Liver (tissue), 10 donors: ENCODE measurements at places on chromosomes 7 and 10. TPM values are rescaled to one million over a fixed set of nuclear protein-coding genes. Genes with fewer than 3 reads are reported as not detected.

The TMEM72 gene
- total RNA-seq: 0.33 TPM

The STAM gene
- total RNA-seq: 8.3 TPM

DNA sequence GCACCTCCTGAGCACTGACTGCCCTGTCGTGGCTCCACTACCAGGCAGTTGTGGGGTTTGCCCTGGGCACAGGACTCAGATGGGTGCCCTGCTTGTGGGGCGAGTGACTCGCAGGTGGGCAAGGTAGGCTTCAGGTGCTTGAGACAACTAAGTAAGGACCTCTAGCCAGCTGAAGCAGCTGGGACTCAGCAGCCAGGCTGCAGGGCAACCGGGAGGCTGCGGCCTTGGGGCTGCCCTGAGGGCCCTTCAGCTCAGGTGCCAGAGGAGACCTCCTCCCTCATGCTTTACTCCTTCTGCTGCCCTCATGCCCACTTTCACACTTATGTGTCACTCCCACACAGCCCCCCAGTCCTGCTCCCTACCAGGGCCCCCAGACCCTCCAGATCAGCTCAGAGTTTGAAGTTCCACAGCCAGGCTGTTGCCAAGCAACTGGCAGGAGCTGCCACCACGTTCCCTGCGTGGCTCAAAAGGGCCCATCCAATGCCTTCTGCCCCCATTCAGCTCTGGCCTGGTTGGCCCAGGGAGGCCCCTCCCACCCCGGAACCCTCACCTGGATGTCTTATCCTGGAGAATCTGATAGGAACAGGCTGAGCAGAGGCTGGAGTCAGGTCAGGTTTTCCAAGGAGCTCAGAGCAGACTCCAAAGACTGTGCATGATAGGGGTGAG, 10.0 kb downstream of the TLX1 start:
- no peak for DNase-seq
- H3K36me3 ChIP-seq: no peaks in the 10 kb centered on the region
- H3K4me3 ChIP-seq: no peak overlapping the region
- peaks cover 4% of the 10 kb centered on the region for H3K4me1 ChIP-seq
- H3K27me3 ChIP-seq: peaks cover 13% of the 10 kb centered on the region

DNA sequence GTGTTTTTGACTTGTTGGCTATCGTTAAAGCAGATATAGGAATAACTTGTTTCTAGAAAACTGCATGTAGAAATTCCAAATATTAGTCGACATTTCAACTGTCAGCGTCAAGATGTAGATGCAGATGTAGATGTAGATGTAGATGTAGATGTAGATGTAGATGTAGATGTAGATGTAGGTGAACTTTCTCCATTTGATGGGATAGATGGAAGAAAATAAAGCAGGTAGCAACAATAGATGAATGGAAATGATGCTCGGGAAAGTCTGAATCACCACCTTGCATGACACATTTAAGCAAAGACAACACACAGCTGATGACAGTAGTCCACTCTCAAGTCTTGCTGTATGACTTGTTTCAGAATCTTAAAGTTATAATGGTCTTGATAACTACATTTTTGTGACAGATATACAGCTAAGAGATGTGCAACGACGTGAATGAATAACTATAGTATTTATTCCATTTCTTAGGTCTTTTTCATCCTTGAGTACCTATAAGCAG, 53.5 kb downstream of the SND1 start:
- no peak overlapping the region for H3K4me3 ChIP-seq
- no peaks in the 10 kb centered on the region for H3K27me3 ChIP-seq
- DNase-seq: no peak
- no peak overlapping the region for H3K27ac ChIP-seq

The ATP6V0E2 gene
- 9.8 TPM for total RNA-seq

DNA sequence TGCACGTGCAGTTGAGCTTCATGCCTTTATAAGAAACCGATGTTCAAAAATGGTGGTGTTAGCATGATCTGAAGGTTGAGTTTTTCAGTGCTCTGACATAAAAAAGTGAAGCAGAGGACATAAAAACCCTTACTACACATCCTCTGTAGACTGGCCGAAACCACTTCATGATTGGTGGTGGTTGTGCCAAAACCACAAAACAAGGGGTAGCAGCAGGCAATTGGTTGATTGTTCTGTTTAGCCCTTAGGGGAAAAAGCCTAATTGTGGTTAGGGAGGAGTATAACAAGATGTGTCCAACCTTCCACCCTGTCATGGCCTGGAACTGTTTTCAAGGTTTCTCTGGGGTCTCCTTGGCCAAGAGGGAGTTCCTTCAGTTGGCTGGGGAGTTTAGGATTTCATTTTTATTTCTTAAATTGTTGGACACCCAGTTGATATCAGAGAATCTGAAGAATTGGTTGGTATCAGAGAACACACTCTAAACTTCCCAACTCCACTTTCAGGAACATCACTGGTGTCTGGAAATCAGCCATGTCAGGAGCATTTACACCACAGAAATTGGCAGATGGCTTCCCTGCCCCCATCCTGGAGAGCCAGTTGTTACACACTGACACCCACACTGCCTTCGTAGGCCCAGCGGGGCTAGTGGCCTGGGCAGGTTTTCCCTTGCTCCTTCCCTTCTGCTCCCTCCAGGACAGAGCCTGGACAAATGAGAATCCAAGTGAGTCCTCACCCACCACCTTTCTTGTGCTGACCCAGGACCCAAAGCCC, 18.8 kb downstream of the MRPS24 start:
- no peaks in the 10 kb centered on the region for H3K36me3 ChIP-seq
- H3K4me1 ChIP-seq: no peaks in the 10 kb centered on the region
- no peak for DNase-seq

GRCh38 chr10:110274647-110275046, 30.1 kb downstream of the SMNDC1 start:
- peaks cover 14% of the 10 kb centered on the region for H3K4me1 ChIP-seq
- H3K36me3 ChIP-seq: no peaks in the 10 kb centered on the region
- no peak for DNase-seq
- H3K4me3 ChIP-seq: no peak overlapping the region
- H3K27me3 ChIP-seq: no peaks in the 10 kb centered on the region

The XRCC2 gene
- 0.33 TPM for total RNA-seq

DNA sequence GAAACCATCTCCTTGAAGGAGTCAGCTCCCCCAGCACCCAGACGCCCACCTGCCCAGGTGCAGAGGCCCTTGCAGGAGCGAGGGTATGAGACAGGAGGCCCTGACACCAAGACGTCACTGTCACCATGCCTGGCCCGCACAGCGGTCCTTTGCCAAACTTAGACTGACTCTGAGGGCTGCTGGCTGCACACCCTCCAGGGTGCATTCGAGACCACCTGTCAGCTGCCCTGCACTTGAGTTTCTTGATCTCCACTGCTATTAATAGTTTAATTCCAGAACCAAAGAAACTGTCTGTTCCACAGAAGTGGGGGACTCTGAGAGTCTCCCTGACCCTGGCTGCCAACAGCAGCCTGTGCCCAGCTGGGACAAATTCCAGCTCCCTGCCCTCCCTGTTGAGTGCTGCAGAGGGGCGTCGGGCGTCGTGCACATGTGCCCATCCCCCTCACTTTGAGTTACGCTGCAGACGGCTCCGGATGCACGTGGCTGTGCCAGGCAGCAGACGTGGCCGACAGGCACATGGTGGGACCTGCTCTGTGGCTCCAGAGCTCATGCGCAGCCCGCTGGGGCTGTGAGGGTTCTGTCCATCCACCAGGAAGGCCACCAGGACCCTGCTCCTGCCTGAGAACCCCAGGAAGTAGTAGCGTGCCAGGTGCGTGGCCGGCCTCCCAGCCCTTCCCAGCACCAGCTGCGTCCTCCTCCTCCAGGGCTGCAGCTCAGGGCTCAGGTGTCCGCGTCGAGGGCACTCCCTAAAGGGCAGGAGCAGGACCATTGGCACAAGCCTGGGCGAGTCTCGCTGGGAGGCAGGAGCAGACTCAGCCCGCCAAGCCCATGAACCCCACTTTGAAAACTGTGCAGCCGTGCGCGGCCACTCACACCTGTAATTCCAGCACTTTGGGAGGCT, 24.8 kb downstream of the ELFN1 start:
- H3K4me1 ChIP-seq: no peaks in the 10 kb centered on the region
- H3K4me3 ChIP-seq: no peak overlapping the region
- no peaks in the 10 kb centered on the region for H3K36me3 ChIP-seq
- H3K27ac ChIP-seq: no peak overlapping the region

The SEMA3D gene
- 1.1 TPM for total RNA-seq
